NCI-H1436 treated with DMSO at 0.1 percent for 48 hours (cell line): ENCODE measurements at places on chromosomes 3 and 15.

- DNase-seq: no peak
Measured at GRCh38 chr15:45242289-45242688, 9.7 kb upstream of the SLC28A2 start.

GRCh38 chr3:149310796-149311534 is 22.5 kb downstream of the TM4SF18 start:
- DNase-seq: no peak

- DNase-seq: no peak
Measured at GRCh38 chr3:30984855-30985749, 90.6 kb upstream of the GADL1 start.

GRCh38 chr15:26889298-26889898 is 22.5 kb downstream of the GABRA5 start:
- peak; percentile 1 for DNase-seq

DNA sequence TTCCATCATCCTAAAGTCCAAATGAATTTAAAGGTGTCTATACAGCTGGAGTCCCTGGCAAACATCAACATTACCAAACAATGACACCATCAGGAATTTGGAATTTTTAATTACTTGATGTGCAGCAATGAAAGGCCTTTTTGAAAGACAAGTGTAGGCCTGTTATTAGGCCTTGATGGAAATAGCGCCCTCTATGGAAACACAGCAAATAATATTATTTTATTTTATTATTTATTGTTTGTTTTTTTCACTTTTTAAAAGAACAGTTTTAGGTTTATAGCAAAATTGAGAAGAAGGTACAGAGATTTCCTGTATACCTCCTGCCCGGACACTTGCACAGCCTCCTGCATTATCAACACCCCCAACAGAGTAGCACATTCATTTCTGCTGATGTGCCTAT is 18.1 kb upstream of the OR5AC2 start:
- DNase-seq: no peak
